ENCODE measurements at places on chromosomes 1 and 21. TPM values are rescaled to one million over a fixed set of nuclear protein-coding genes. Genes with fewer than 3 reads are reported as not detected.

The C4BPB gene
- not detected for polyA plus RNA-seq

The FCRLB gene
- polyA plus RNA-seq, result 0.93 TPM

The USH2A gene
- polyA plus RNA-seq, result not detected

The AADACL3 gene
- polyA plus RNA-seq, result not detected

The PGBD5 gene
- not detected for polyA plus RNA-seq

The KRTAP12-2 gene
- polyA plus RNA-seq, result not detected

The CELA2A gene
- polyA plus RNA-seq, result not detected

The SAMSN1 gene
- not detected for polyA plus RNA-seq

The MEGF6 gene
- 0.71 TPM for polyA plus RNA-seq

The VPS13D gene
- 15.2 TPM for polyA plus RNA-seq

The RGS8 gene
- not detected for polyA plus RNA-seq

The F13B gene
- not detected for polyA plus RNA-seq

The WNT4 gene
- 0.11 TPM for polyA plus RNA-seq

The C1orf94 gene
- polyA plus RNA-seq, result not detected

The IFI44 gene
- 1.2 TPM for polyA plus RNA-seq

The SELENBP1 gene
- not detected for polyA plus RNA-seq

The TMPRSS2 gene
- not detected for polyA plus RNA-seq

The POU3F1 gene
- 0.05 TPM for polyA plus RNA-seq

The ITLN1 gene
- polyA plus RNA-seq, result not detected

The IRF6 gene
- 252 TPM for polyA plus RNA-seq

The FMO5 gene
- polyA plus RNA-seq, result 0.58 TPM

The CD1D gene
- polyA plus RNA-seq, result 3.7 TPM

The PINK1 gene
- 55.6 TPM for polyA plus RNA-seq

The LCE1E gene
- polyA plus RNA-seq, result 3.4 TPM

The ARPC5 gene
- 125 TPM for polyA plus RNA-seq

The DENND2C gene
- polyA plus RNA-seq, result 3.2 TPM

The TTC34 gene
- polyA plus RNA-seq, result 0.03 TPM

The FMN2 gene
- polyA plus RNA-seq, result not detected

The DIO1 gene
- polyA plus RNA-seq, result not detected

The CITED4 gene
- polyA plus RNA-seq, result 27.5 TPM

The C1orf116 gene
- 47.0 TPM for polyA plus RNA-seq

The L1TD1 gene
- 0.37 TPM for polyA plus RNA-seq

The ALPL gene
- 0.09 TPM for polyA plus RNA-seq
